ENCODE measurements at places on chromosomes 3 and 15.

DNA sequence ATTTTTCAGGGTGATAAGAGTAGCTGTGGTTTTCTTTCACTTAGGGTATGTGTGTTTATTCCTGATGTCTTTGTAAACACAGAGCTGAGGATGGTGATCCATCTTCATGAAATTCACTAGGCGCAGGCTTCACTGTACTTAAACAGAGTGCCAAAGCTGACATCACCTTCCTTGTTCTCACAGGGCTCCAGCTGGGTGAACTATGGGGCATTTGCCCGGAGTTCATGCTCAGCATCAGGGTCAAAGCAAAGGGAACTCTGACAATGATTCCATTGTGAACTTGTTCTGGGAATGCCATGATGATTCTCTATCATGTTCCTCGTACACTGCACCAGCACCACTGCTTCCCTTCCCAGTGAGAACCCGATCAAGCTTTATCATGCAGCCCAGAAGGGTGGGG is 184.8 kb upstream of the P2RY1 start:
- DNase-seq, result no peak

DNA sequence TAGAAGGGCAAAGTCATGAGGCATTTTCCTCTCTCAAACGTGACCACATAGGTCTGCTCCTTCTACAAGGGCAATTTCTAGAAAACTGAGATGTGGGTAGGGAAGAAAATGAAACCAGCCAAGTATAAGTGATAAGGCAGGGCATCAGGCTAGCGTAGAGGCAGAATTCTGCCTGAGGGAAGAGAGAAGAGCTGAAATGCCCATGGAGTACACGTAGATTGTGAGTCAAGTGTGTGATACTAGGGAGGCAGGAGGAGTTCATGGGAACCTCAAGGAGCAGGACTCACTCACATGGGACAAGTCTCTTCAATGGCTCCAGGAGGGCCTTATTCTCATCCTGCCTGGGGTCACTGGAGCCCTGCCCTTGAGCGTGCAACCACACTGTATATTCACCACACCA is 34.9 kb upstream of the PPP4R2 start:
- DNase-seq, result no peak

GRCh38 chr3:46183330-46183729 is 24.8 kb downstream of the CCR1 start:
- DNase-seq, result no peak

- DNase-seq, result no peak
Observed at GRCh38 chr3:10757821-10758130, 58.3 kb upstream of the SLC6A11 start.

DNA sequence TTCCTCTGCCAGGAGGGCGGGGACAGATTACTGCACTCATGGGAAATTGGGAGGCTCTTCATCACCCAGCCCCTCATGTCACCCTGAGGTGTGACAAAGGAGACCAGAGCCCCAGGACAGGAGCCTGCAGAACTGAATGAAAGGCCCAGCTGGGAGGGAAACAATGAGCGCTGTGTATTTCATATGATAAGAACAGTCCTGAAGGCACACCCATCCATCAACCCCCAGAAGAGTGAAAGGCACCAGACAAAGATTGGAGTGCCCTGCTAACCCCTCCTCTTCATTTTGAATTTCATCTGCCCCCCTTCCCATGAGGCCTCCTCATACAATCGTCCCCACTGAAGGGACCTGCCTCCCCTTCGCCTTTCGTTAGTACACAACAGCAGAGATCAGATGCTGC is 160.0 kb upstream of the PRICKLE2 start:
- peak; percentile 5 for DNase-seq

DNA sequence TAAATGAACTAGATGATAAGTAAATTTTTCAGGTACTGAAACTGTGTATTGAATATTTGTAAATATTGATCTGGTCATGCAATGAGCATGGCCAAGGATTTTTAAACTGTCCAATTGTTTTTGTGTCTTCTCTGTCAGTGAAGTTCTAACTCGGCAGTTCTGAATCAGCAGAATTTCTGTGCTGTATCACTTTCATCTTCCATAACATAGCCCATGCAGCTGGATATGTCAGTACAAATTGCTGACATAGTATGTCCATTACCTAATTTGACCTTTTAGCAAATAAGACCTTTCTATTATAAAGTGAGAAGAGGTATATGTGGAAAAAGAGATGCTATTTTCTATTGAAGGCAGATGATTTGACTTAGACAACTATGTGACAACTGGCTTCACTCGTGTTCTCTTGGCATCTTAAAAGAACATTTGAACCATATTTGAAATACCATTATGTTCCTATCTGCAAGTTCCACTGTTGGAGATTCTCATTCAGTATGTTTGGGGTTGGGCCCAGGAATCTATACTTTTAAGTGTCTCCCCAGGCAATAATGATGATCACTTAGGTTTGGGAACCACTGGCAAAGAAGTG is 90.4 kb downstream of the CMSS1 start:
- DNase-seq, result no peak

- DNase-seq, result peak; percentile 72
Observed at GRCh38 chr3:62415312-62415801, 42.0 kb upstream of the FEZF2 start.

GRCh38 chr3:165641569-165642310 is 195.5 kb downstream of the BCHE start:
- DNase-seq, result no peak

GRCh38 chr3:180680097-180680430 is 775 bp upstream of the CCDC39 start:
- DNase-seq, result peak; percentile 87

DNA sequence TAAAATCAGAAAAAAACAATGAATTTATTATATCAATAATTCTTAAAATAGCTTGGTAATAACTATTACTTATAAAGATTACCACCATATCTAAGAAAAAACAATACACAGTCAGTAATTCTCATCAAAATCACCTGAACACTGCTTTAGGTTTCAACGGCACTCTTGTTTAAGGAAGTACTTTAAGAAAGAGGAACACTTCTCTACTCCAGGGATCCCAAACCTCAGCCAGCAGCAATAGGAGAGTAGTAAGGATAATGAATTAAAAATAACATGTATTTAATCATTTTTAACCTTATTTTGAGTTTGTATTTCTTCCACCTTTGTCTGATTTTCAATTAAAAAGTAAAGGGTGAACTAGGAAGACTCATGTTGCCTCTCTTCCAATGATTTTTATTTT is 494.0 kb upstream of the NR2F2 start:
- no peak for DNase-seq

DNA sequence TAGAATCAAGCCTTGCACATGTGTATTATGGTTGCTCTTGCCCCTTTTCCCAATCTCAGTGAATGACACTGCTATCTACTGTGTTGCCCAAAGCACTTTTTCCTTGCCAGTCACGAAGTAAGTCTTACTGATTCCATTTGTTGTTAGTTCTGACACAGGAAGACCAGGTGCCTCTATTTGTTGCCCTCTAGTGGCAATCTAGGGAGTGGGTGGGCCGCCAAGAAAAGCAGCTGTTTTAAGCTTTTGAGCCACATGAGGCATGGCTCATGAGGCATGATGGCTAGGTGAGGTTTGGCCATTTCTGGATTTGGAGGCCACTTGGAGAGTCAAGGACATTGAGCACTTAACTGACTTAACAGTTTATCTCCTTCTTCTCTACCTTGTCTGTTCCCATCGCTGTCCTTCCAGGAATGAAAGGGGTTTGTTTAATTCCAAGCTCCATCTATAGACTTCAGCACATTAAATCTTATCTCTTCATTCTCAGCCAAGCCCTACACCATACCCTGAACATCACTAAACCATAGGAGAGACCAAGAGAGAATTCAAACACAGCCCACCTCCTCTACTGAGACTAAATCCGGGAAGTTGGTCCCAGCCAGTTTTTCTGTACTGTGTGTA is 103.1 kb downstream of the HCN4 start:
- no peak for DNase-seq

DNA sequence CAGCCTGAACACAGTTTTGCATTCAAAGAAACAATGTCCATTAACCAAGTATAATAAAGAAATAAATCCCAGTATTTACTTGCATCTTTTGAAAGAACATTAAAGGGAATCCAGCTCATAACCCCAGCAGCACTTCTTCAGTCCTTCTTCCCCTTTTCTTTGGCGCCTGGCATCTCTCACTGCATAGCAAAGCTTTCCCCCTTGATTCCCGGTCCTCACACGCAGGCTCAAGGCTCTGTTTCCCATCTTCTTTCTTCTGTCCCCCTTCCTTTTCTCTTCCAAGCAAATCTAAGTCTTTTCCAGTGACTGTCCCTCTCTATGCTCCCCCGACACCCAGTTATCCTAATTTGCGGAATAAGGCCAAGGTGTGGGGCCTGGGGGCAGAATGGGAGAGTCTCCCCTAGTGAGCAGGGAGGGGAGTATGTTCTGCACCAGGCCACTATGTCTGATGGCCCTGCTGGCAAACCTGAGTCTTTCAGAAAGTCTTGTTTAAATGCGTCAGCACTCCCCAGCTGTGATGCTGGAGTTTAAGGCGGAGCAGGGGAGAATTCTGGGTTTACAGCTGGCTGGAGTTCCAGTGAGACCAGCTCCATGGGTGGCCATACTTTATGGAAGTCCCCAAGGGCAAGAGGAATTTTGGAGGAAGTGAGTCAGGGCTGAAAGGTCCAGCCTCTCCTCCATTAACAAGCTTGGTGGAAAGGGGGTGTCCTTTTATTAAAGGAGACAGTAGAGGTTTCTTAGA is 42.1 kb downstream of the GOLGA6A start:
- no peak for DNase-seq

- DNase-seq, result no peak
Observed at GRCh38 chr3:18195836-18196235, 229.3 kb downstream of the SATB1 start.

GRCh38 chr3:45134758-45135521 is 11.2 kb downstream of the CDCP1 start:
- no peak for DNase-seq

GRCh38 chr3:46168583-46169345 is 39.3 kb downstream of the CCR1 start:
- no peak for DNase-seq

- no peak for DNase-seq
Observed at GRCh38 chr3:37580237-37580636, 281.4 kb upstream of the CTDSPL start.

DNA sequence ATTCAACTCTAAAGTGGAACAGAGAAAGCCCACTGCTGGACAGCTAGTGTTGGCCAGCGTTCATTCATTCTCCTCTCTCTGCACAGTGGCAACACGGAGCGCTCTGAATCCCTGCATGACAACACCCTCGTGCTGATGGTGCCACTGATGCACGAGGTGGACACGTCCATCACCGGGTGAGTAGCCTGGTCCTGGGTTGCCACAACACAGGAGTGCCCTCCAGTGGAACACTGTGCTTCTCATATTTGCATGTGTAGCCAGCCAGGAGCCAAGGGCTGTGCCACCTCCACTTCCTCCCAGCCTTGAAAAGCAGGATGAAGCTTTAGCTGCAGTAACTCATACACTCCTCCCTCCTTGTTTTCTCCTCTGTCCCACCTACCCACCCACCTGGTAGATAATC is 120.0 kb upstream of the CTDSPL start:
- DNase-seq, result peak; percentile 29

DNA sequence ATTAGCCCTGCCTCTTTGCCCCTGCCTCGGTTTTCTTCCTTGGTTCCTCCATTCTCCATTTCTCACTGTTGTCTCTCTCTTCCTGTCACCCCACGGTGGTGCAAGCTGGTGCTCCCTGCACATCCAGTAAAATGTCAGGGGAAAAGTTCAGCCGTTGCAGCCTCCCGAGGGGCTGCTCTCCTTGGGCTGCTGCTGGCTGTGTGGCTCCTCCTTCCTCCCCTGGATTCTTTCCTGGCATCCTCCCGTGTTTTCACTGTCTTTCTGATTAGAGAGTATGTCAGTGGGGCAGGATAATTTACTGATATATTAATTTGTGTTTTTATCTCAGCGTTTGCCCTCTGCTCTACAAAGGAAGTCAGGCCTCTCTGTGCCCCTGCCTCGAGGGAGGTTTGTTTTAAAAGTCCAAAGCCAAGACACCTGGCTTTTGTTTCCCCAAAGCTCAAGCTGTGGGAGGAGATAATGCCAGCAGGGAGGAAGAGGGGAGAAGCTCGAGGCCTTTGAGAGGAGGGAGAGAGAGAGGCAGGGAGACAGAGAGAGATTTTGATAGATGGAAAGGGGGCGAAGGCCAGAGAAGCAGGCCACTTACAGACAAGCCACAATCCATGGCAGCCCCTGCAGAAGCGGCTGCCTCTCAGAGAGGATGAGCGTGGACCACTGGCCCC is 150.3 kb upstream of the NR2F2 start:
- no peak for DNase-seq

DNA sequence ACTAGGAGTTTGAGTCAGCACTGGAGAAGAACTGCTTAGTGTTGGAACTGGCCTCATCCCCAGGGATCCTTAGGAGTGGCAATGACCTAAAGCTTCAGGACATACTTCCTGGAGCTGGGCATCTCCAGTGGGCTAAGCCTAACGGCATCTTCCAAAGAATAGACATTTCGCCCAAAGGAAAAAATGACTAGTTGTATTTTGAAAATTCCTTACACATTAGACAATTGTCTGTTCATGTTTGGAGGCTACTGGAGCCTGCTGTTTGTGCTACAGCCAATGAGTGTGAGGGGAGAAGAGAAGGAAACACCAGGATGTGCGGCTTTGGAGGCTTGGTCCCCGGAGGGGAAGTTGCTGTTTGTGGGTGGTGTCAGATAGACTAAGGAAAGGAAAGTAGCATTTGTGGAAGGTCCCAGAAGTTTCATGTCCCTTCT is 77.6 kb downstream of the POLR2M start:
- DNase-seq, result no peak

- DNase-seq, result no peak
Observed at GRCh38 chr3:149581681-149582370, 76.0 kb downstream of the WWTR1 start.

- no peak for DNase-seq
Observed at GRCh38 chr3:14441920-14442300, 39.5 kb downstream of the SLC6A6 start.

- peak; percentile 17 for DNase-seq
Observed at GRCh38 chr3:125120379-125121122, 64.8 kb upstream of the HEG1 start.

- no peak for DNase-seq
Observed at GRCh38 chr3:177676148-177676547, 478.9 kb upstream of the TBL1XR1 start.

GRCh38 chr3:152322756-152323155 is 54.0 kb downstream of the MBNL1 start:
- no peak for DNase-seq

DNA sequence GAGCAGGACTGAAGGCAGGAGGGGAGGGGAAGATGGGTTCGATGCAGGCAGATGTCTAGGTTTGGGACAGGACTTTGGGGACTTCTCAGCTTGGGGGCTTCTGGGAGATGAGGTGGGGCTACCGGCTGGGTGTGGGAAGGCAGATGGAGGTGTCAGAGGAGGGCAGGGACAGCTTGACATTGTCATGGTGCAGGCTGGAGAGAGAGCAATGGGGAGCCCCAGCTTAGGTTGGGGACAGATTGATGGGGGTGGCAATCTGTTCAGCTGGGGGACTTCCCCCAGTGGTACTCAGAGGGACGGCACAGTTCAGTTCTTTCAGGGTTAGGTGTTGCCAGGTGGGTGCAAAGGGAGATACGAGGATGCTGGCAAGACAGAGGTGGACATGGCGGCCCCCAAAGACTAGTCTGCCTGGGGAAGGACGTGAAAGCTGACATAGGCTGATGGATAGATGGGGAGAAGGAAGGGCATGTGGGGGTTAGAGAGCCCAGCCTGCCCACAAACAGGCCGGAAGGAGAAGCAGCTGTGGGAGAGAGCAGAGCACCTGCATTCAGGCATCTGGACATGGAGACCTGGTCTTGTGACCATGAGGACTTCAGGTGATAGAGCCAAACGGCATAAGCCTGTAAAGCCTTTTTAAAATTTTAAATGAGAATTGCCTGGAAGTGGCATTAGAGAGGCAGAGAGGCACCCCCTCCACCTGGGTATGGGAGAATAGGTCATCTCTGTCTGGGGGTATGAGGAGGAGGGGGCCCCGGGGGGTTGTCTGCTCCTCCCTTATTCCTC is 21.1 kb downstream of the ACAA1 start:
- no peak for DNase-seq

Measured in NCI-H345 (cell line).